Inflammatory macrophage treated with lipopolysaccharide for 4 hours (primary cell): ENCODE measurements at places on chromosomes 5 and 9.

DNA sequence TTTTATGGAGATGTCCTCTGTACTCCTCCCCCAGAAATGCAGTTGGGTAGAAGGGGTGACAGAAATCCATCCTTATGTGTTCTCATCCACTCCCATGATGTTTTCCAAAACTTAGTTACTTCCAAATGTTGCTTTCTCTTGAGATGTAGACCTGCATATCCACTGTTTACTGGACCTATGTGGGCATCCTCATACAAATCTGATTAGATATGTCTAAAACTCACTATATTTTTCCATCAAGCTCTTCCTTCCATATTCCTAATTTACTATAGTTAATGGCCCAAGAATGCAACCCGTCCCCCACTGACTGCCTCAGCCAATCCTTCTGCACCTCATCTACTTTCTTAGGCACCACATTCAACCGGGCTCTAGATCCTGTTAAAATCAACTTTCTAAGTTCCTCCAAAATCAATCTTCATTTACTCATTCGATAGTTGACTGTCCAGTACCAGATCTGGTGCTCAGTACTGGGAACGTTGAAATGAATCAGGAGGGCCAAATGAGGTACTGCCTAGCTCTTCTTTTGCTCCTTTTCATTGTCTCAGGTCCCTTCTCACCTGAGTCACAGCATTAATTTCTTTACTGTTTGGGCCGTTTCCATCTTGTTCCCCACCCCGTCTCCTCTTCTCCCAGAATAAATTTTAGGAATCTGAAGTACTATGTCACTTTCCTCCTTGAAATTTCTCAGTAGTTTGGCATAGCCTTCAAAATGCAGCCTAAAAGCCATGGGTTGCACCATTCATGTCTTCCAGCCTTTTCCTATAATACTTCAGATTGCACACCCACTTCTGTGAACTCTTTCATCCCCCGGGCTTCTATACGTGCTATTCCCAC lies 7.9 kb downstream of the PLK2 start:
- DNase-seq: no peak

GRCh38 chr5:14737291-14737690 lies 72.8 kb downstream of the OTULIN start:
- DNase-seq: no peak

DNA sequence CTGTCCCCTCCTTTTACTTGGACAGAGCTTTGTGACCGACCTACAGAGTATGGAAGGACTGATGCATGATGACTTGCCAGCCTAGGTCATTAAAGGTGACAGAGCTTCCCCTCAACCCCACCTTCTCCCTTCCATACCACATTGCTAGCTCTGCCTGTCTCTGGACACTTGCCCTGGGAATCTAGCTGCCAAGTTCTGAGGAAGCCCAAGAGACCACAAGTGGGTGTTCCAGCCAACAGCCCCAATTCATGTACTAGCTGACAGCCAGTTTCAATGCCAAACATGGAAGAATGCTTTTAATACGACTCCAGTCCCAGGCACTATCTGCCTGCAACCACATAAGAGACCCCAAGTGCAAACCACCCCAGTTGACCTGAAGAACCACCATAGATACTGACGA lies 477.1 kb downstream of the SPOCK1 start:
- DNase-seq: no peak

DNA sequence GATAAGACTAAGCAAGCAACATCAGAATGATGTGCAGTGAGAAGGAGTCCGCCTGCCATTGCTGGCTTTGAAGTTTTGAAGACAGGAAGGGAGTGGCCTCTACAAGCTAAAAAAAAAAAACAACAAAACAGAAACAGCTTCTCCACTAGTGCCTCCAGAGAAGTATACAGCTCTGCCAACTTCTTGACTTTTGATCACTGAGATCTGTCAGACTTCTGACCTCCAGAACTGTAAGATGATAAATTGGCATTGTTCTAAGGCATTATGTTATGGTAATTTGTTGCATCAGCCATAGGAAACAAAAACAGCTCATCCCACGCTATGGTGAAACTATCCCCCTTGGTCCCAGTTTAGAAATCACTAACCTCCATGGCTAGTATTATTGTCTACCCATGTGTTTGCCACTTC lies 131.0 kb upstream of the VCAN start:
- DNase-seq: peak; percentile 63

- peak; percentile 82 for DNase-seq
Measured at GRCh38 chr5:140157032-140157781, 17.8 kb upstream of the CYSTM1 start.

DNA sequence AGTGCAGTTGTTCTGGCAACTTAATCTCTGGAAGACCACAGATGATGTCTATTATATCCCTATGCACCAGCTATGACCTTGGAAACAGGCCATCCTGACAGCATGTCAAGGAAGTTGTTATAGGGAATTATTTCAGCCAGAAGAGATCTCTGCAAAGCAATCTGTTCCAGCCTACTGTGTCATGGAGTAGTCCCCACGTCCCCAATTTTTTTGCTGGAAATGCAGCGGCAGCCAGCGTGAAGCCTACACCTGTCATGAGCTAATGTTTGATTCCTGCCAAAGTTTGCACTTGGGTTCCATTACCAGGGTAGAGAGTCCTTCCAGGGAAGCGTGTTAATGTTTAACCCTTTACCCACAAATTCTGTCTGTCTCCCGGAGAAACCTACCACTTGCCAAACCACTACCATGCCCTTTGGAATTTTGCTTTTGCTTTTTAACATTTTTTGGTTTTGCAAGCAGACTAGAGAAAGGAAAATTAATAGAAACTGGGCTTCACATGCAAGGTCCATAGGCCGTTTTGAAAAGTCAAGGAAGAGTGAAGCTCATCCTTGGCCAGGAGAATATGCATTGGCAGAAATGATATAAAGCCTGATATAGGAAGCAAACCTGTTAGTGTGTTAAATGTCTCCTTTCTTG lies 174.9 kb upstream of the SPRY4 start:
- no peak for DNase-seq

GRCh38 chr5:923281-923873 lies 30.7 kb downstream of the TRIP13 start:
- DNase-seq: peak; percentile 65

DNA sequence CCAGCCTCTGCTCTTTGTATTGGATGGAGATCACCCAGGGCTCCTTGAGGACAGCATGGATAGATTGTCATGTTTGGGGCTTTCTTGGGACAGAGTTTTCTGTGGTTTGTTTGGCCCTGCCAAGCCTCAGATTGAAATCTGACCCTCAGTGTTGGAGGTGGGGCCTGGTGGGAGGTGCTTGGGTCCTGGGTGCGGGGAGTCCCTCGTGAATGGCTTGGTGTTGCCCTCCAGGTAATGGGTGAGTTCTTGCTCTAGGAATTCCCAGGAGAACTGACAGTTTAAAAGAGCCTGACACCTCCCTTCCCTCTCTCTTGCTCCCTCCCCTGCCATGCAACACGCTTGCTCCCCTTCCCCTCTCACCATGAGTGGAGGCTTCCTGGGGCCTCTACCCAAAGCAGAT lies 48.6 kb upstream of the OLFM1 start:
- no peak for DNase-seq

DNA sequence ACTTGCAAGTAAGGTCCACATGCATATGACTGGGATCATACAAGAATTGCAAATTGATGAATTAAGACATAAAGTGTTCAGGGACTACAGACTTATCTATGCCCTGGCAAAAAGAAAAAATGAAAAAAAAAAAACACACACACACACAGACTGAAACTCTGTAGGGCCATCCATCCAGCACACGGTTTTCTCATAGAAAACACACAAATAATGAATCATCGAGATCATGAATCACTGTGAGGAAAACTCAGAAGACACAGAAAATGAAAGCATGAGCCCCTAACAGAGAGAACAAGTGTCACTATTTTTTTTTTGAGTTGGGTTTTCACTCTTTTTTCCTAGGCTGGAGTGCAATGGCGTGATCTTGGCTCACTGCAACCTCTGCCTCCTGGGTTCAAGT lies 185.2 kb downstream of the IRX2 start:
- no peak for DNase-seq
